ENCODE measurements at places on chromosomes 2 and 18.

- no peak for DNase-seq
Measured at GRCh38 chr2:101698014-101698843, 722 bp downstream of the MAP4K4 start.

GRCh38 chr2:126221506-126221905, 434.5 kb upstream of the GYPC start:
- no peak for DNase-seq

DNA sequence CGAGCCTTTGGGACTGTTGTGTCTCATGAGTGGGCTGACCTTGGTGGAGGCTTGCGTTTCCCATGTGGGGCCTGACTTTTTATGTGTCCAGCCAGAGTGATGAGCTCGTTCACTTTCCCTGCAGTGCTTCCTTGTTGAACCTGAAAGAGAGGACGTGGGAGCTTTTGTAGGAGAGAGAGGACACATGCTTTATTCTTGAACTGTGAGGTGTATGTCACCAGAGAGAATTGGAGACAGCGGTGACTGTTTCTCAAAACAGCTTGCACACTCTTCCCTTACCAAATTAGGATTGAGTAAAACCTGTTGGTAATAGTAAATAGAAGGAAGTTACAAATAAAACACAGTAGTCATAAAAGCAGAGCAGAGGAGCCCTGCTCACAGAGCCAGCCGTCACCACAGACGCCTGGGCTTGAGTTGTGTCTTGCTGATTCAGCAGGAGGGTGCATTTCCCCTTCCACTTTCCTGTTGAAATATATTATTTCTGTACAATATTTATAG, 60.7 kb downstream of the INPP4A start:
- no peak for DNase-seq

DNA sequence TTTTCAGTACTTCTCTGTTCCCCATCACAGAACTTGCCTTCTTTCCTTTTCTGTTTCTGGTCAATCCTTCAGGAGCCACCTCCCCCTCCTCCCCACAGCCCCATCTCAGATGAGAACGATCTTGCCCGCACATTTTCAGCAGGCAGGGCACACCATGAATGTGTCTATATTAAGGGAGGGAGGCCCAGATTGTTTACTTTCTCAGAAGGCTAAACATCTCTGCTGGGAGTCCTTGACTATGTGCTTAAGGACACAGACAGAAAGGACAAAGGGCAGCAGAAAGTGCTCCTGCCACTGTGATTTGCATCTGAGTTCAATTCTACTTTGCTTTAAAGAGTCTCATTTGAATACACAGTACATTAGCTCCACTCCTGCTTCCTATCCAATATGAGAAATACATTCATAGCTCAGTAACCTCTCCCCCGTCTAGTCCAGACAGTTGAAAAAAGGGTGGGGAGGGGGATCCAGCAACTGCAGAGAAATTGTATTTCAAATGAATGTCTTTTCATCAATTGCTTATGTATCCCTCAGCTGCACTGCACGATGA, 175.0 kb upstream of the PARD3B start:
- no peak for DNase-seq

DNA sequence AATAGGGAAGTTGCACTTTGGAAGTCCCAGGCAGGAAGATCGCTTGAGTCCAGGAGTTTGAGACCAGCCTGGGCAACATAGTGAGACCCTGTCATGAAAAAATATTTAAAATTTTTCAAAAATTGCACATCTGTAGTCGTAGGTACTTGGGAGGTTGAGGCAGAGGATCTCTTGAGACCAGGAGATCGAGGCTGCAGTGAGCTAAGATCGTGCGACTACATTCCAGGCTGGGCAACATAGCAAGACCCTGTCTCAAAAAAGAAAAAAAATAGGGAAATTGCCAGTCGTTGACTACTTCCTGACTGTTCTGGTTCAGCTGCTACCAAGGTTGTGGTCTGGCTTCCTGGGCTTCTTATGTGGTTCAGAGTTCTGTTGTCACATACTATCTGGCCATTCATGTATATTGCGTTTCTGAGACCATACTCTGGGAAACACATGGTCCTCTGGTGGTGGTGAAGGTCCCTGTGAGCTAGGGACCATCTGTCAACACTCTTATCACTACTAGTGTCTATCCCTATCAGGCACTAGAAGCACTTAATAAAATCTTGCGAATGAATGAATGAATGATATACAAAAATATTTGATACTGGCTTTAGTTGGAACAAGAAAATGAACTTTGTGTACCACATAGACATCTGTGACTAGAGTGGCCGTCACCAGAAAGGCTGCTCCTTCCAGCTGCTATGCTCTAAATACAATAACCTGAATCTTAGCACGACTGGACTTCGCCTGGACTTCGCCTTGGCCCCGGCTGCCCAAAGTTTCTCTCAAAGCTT, 861 bp upstream of the KLHL23 start:
- DNase-seq = no peak

GRCh38 chr2:202610380-202610779, 24.4 kb upstream of the FAM117B start:
- DNase-seq = no peak

DNA sequence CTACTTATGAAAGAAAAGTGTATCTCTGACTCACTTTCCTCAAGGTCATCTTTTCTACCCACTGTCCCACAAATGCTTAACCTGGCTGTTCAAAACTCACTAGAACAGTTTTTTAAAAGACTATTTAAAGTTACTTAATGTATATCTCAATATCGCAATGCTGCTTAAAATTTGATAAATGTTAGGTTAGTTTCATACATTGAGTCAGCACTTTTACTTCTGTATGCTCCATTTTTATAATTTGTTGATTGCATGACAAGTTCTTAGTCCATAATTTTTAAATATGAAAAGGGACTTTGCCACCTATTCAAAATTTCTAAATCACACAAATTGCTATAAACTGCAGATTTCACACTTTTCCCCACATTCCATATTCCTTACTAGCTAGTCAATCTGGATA, 231.7 kb upstream of the SLC39A10 start:
- DNase-seq = no peak

DNA sequence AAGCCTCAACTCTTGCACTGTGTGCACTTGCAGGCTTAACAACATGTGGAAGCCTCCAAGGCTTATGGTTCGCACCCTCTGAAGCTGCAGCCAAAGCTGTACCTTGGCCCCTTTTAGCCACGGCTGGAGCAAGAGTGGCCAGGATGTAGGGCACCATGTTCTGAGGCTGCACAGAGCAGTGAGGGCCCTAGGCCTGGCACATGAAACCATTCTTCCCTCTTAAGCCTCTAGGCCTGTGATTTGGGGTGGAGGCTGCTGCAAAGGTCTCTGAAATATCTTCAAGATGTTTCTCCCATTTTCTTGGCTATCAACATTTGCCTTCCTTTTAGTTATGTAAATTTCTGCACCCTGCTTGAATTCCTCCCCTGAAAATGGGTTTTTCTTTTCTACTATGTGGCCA, 161.9 kb upstream of the SPATS2L start:
- no peak for DNase-seq

DNA sequence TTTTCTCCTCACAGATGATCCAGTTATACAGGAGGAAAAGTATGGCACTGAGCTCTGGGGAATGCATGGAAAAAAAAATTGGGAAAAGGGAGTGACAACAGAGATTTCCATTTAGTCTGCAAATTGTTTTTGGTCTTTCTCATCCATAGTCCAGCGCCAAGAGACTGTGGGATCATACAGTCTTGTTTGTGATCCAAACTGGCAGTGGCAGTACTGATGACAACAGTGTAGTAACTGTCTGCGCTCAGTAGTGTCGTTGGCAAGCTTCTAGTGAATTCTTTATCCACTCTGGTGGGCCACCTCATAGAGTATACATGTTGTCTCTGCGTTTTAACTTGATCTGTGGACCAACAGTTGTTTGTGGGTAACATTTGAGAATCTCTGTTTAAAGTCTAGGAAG, 37.9 kb downstream of the GALNT1 start:
- no peak for DNase-seq

- no peak for DNase-seq
Measured at GRCh38 chr2:6637330-6637729, 228.4 kb downstream of the CMPK2 start.

GRCh38 chr2:220858101-220858500, 714.0 kb downstream of the EPHA4 start:
- DNase-seq = no peak

DNA sequence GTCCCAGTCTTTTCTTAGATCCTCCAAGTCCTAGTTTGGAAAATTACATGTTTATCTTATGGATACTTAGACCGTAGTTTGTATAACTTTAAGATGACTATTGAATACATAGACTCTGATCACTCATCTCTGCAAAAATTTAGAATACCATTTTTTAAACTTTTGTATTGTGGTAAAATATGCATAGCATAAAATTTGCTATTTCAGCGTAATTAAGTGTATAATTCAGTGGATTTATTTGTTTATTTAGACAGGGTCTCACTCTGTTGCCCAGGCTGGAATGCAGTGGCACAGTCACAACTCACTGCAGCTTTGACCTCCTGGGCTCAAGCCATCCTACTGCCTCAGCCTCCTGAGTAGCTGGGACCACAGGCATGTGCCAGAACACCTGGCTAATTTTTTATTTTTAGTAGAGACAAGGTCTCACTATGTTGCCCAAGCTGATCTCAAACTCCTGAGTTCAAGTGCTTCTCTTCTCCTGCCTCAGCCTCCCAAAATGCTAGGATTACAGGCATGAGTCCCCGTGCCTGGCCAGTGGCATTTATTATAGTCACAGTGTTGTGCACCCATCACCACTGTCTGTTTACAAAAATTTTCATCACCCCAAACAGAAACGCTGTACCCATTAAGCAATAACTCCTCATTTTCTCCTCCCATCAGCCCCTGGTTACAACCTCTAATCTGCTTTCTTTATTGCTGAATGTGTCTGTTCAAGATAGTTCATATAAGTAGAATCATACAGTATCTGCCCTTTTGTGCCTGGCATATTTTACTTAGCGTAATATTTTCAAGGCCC, 90.0 kb downstream of the MAP3K20 start:
- no peak for DNase-seq
